Activated T-cell treated with anti-CD3 and anti-CD28 coated beads, Interleukin-2, amount 50 U/mL, for 24 hours (primary cell): ENCODE measurements at places on chromosomes 7 and 10.

DNA sequence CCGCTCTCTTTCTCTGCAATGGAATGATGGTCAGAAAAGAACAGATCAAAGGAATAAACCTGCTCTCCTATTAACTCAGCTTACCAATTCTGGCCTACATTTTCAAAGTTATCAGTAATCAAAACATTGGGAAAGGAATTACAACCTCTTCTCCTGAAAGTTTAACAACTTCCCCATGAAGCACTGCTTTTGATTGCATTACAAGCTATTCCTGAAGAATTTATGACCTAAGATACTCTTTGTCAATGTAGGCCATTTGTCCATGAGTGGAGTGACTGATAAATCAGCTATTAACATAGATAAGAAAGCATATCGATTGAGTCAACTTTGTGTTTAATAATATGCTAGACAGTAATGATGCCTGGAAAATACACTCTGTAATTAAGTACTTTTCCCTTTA is 271.7 kb upstream of the C7orf33 start:
- no peak for DNase-seq

DNA sequence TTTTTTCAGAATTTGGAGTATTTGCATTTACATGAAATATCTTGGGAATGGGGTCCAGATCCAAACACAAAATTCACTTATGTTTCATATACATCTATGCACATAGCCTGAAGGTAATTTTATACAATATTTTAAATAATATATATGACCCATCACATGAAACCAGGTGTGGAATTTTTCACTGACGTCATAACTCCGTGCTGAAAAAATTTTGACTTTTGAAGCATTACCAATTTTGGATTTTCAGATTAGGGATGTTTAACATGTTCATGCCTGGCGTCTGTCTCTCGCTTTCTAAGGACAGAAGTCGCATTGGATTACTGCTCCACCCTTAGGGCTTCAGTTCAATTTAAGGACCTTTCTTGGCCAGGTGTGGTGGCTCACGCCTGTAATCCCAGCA is 349.5 kb upstream of the PLXDC2 start:
- no peak for DNase-seq

- no peak for DNase-seq
Observed at GRCh38 chr7:130988443-130988842, 254.4 kb upstream of the KLF14 start.

DNA sequence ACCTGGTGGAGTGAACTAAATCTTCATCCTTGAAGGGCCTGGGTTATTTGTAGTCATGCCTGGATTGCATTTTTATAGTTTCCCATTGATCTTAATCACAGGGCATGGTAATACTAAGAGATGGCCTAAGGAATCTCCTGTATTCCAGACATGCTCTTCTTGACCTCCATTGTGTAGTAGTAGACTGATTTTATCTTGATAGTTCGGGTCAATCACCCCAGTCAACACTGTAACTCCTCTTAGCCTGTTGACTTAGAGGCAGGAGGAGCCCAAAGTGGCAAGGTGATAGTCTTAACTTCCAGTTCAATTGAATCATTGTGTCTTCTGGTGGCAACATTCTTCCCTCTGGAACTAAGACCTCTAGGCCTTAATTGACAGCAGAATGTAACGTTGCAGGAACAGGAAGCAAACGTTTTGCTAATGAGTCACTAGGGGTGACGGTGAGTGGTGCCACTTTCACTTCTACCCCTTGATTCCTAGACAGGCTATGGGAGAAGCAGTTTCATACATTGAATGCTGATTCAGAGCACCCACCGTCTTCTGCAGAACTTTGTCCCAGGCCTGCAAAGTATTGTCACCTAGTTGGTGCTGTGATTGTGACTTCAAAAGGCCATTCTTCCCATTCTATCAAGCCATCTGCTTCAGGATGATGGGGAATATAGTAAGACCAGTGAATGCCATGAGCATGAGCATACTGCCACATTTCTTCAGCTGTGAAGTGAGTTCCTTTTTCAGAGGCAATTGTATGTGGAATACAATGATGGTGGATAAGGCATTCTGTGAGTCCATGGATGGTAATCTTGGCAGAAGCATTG is 24.0 kb upstream of the PAPSS2 start:
- peak; percentile 36 for DNase-seq

GRCh38 chr7:64099656-64100531 is 54.7 kb downstream of the ZNF727 start:
- DNase-seq = no peak

- no peak for DNase-seq
Observed at GRCh38 chr7:70069977-70070376, 471.7 kb downstream of the AUTS2 start.

GRCh38 chr7:79286181-79286580 is 167.3 kb downstream of the MAGI2 start:
- DNase-seq = no peak

DNA sequence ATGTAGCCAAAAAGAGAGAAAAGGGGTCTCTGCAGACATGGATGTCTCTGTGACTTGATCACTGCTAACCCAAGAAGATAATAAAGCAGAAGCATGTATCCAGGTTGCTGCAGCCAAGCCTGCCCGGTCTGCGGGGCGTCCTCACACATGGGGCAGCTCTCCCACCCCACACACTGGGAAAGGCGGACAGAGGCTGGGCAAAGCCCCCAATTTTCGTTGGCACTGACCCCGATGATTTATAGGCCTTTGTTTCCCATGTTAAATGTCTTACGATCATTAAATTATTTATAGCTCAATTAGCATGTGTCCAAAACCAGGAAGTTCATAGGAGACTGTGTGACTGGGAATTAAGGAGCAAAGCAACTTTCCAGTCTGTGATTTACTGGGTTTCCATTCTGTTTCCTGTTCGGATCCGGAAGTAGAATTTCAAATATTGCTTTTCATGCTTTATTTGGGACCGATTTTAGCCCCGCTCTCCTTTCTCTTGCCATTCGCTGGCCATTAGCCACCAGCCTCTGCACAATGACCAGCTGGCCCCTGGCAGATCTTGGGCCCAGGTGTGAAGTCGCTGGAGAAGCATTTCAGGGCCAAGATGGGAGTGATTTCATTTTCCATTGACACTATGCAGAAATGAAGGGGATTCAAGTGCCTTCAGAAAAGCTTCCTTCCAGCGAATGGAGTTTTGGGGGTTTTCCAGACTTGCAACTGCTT is 91.6 kb downstream of the EGFR start:
- no peak for DNase-seq
